ENCODE measurements at places on chromosomes 16 and 17. TPM values are rescaled to one million over a fixed set of nuclear protein-coding genes. Genes with fewer than 3 reads are reported as not detected.

Gene SMTNL2
- total RNA-seq: 74.1 TPM

Gene CCL16
- total RNA-seq: not detected

Gene TSPAN10
- 0.52 TPM for total RNA-seq

Gene IL32
- total RNA-seq: 25.1 TPM

Gene RSL1D1
- total RNA-seq: 75.2 TPM

Gene PDK2
- 18.8 TPM for total RNA-seq

Gene TSPOAP1
- total RNA-seq: 1.0 TPM

Gene TBC1D28
- total RNA-seq: not detected

Gene MYOCD
- 0.52 TPM for total RNA-seq

Gene ASPHD1
- not detected for total RNA-seq

Gene BCL6B
- 13.0 TPM for total RNA-seq

Gene KRT12
- not detected for total RNA-seq

Gene SPOP
- 61.6 TPM for total RNA-seq

Gene ADAD2
- not detected for total RNA-seq

Gene NPIPB2
- total RNA-seq: 3.1 TPM

Gene TP53TG3F
- not detected for total RNA-seq

Gene KRTAP16-1
- total RNA-seq: not detected

Gene CLEC10A
- total RNA-seq: 1.6 TPM

Gene KRTAP4-4
- not detected for total RNA-seq

Gene PRR15L
- not detected for total RNA-seq

Gene KRT28
- not detected for total RNA-seq

Gene SP6
- under 0.01 TPM for total RNA-seq
